Stimulated activated memory B cell treated with anti-CD40 and anti-IgM and Interleukin-4, amounts not matched to agents 10 μg/mL and 1 μg/mL and 100 μg/mL, for 72 hours (primary cell): ENCODE measurements at places on chromosomes 13 and 19.
A peak's percentile ranks its signal among the peaks of the same experiment; 100 is the strongest.

- no peaks in the 10 kb centered on the region for H3K4me1 ChIP-seq
- no peak for ATAC-seq
- H3K27ac ChIP-seq = no peak overlapping the region
Measured at GRCh38 chr13:48411841-48412531, 927 bp downstream of the LPAR6 start.

- no peaks in the 10 kb centered on the region for H3K27me3 ChIP-seq
- ATAC-seq = no peak
- H3K27ac ChIP-seq = no peak overlapping the region
Measured at GRCh38 chr13:112696001-112696868, 6.4 kb downstream of the ATP11A start.

DNA sequence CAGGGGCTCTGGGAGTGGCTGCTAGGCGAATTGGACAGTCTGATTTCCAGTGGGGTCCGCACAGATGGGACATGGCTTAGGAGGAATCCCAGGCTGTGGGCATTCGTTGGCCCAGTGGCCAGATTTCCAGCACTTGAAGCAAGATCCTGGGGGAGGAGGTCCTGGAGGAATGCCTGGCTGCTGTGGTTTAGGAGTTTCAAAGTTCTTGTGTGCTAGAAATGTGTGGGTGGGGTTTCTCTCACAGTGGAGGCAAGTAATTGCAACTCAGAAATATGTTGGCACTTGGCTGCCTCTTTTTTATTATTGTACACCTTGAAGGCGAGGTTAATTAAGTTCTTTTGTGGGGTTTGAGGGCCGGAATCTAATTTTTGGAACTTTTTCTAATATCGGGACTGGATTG is 17.1 kb downstream of the IGFL3 start:
- H3K27me3 ChIP-seq = no peaks in the 10 kb centered on the region
- no peak overlapping the region for H3K4me3 ChIP-seq
- ATAC-seq = no peak
- no peaks in the 10 kb centered on the region for H3K4me1 ChIP-seq

DNA sequence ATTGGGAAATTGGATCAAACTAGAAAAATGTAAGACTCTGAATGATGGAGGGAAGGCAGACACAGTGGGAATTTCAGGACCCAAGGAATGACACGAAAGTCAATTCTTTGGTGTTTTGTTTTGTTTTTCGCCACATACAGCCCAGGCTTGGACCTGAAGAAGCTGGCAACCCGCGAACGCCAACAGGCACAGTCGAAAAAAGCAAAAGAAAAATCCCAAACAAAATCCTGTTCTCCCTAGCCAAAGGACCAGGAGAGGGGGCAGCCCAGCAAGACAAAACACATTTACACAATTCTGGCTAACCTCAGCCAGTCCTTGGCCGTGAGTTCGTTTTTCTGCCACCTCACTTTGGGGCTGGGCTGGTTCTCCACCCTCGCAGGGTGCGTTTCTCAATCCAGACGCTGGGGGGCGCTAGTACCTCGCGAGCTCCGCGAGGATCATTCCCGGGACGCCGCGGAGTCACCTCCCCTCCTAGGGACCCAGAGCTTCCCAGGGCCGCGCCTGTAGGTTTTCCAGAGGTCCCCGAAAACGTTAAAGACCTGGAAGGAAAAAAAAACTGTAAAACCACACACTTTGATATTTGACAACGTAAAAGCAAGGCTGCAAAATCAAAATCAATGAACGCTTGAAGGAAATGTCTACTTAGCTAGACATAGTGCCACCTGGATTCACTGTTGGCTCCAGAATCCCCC is 34.9 kb upstream of the TPM4 start:
- H3K27me3 ChIP-seq = no peaks in the 10 kb centered on the region
- peak overlapping the region; percentile 27 for H3K27ac ChIP-seq
- ATAC-seq = peak; percentile 74
- peak overlapping the region; percentile 60 for H3K4me3 ChIP-seq
